ENCODE measurements at places on chromosomes 6 and 20.

DNA sequence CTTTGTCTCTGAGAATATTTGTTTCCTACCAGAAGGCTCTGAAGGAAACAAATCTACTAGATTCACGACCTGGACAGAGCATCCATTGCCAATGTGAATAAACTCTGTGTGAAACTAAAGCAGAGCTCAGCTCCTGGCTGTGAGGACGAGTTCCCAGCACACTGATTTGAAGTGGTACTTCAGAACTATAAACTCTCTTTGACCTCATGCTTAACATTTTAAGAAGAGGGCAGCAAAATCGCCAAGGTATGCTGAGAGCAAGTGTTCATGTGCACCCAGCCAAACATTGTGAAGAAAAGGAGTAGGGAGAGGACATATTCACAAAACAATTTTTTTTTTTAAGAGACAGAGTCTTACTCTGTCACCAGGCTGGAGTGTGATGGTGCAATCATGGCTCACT, 33.7 kb upstream of the ZNF133 start:
- DNase-seq: no peak

GRCh38 chr6:36361071-36361470, 24.4 kb upstream of the BNIP5 start:
- DNase-seq: no peak

DNA sequence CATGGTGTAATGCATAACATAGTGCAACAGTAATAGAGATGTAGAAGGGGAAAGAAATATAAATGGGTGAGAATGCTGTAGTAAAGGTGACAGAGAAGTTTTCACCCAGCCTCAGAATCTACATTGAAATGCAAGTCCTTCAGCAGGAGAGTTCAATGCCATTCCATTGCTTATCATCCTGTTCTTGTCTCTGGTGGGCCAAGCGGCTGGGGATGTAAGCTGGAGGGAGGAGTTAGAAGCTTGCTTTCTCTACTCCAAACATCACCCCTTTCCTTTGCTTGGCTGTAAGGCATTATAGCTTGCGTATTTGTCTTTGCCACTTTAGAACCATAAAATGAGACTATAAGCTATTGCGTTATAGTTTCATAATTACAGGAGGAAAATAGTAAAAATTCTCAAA, 2.2 kb upstream of the FUT9 start:
- no peak for DNase-seq

DNA sequence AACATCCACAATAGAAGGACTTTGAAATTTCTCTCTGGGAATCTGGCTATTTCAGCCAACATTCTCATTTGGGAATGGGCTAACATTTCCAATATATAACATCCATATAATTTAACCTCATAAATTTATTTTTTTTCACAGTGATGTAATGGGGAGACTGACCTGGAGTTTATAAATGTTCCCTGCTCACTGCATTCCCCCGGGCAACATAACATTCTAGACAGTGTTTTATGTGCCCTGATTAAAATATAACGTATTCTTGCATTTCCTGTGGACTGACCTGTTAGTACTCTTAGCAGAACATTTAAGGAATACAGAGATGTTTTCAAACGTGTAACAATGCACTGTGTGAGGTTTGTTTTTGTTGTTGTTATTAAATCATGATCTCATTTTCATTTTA, 20.9 kb downstream of the TSHZ2 start:
- DNase-seq: no peak

All from GM10248 (cell line).